Hair follicle dermal papilla cell (primary cell): ENCODE measurements at places on chromosomes 7 and 10. TPM values are rescaled to one million over a fixed set of nuclear protein-coding genes. Genes with fewer than 3 reads are reported as not detected.

Gene SPDYE5
- 0.12 TPM in 1 of 2 replicates, not detected in the other for total RNA-seq

Gene ARHGEF35
- 2.7 and 2.8 TPM in 2 replicates for total RNA-seq

Gene METTL27
- 9.0 and 9.4 TPM in 2 replicates for total RNA-seq

Gene SPDYE2
- not detected in 2 replicates for total RNA-seq
